Activated T-cell treated with anti-CD3 and anti-CD28 coated beads for 1 hour (primary cell): ENCODE measurements at places on chromosomes 3 and 15.

DNA sequence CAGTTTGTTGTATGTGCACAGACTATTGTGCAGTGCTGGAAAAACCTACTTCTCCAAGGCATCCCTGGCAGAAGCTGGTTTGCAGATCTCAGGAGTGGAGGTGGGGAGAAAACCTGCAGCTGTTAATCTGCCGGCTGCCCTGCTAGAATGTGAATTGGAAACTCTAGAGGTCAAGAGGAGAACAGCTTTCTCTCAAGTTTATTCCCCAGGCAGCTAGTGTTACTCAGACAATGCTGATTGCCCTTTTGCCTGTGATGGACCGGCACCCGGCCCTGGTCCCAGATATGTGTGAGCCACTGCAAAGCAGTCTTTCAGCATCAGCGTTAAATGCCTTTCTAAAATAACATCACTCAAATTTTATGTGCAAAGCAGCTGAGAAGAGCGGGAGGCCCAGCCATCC, 129.7 kb upstream of the TPM1 start:
- DNase-seq, result no peak

- DNase-seq, result no peak
Observed at GRCh38 chr15:34716111-34716510, 38.7 kb downstream of the GJD2 start.

DNA sequence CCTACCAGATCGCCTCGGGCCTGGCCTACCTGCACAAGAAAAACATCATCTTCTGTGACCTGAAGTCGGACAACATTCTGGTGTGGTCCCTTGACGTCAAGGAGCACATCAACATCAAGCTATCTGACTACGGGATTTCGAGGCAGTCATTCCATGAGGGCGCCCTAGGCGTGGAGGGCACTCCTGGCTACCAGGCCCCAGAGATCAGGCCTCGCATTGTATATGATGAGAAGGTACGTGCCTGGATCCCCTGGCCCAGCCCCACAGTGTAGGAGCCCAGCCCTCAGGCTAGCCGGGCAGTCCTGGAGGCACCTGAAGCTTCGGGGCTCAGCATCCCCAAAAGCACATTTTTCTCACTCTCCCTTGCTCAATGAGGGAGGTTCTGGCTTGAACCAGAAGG, 135.8 kb downstream of the LRRK1 start:
- DNase-seq, result no peak

GRCh38 chr3:14200276-14200675, 21.7 kb downstream of the LSM3 start:
- DNase-seq, result no peak

- DNase-seq, result no peak
Observed at GRCh38 chr3:115512565-115513415, 110.5 kb upstream of the GAP43 start.

- DNase-seq, result no peak
Observed at GRCh38 chr15:49179433-49180190, 9.6 kb downstream of the GALK2 start.

- DNase-seq, result no peak
Observed at GRCh38 chr3:175885231-175885766, 1026.2 kb downstream of the NAALADL2 start.
